Left cardiac atrium (tissue), 4 donors: ENCODE measurements at places on chromosomes 1 and 21. TPM values are rescaled to one million over a fixed set of nuclear protein-coding genes. Genes with fewer than 3 reads are reported as not detected.

Gene C1orf185
- not detected for total RNA-seq

- DNase-seq: no peak
Observed at GRCh38 chr1:187893471-187893870, 1064.7 kb downstream of the PLA2G4A start.

DNA sequence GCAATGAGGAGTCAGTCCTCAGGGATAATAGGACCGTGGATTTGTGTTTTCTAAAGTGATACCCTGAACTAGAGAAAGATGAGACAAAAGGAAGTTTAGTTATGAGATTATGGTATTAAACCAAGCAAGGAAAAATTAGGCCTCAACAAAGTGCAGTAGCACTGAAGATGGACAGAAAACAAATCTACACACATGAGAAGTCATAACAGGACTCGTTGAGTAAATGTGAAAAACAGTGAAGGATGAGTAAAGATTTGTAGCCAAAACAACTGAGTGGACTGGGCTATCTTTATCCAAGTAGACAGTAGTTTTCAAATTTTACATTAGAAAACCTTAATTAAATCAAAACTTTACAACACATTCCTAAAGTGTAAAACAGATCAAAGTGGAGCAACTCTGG is 15.0 kb downstream of the EPRS1 start:
- no peak for DNase-seq

GRCh38 chr1:168137515-168137821 is 738 bp upstream of the GPR161 start:
- DNase-seq: no peak

Gene CIART
- total RNA-seq: 14.1 TPM

Gene PWP2
- total RNA-seq: 1.2 TPM

DNA sequence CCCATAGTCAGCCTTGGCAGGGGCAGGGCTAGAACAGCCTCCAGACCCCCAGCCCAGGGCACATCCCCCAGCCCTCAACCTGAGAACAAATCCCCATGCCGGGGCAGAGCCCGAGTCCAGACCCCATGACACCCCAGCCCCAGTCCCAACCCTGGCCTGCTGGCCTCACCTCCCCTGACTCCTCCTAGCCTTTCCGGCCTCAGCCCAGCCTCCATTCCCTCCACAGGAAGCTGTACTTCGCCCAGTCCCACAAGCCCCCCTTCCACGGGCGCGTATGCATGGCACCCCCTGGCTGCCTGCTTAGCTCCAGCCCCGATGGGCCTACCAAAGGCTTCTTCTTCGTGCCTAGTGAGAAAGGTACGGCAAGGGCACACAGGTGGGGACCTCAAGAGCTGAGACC is 50.4 kb downstream of the DISP3 start:
- DNase-seq: no peak

Gene COL8A2
- total RNA-seq: 4.2 TPM

Gene SPATA45
- total RNA-seq: not detected

Gene BSND
- not detected for total RNA-seq
